ENCODE measurements at places on chromosomes 1 and 21.

- no peak for DNase-seq
Measured at GRCh38 chr1:111444031-111444430, 5.0 kb downstream of the WDR77 start.

GRCh38 chr21:31538816-31539215 lies 120.7 kb upstream of the SOD1 start:
- DNase-seq: no peak

- no peak for DNase-seq
Measured at GRCh38 chr1:117210831-117211261, at the start of gene VTCN1. VTCN1 (minus strand) TSS chr1:117210927; CDS start chr1:117210855, 72 bp downstream.

- no peak for DNase-seq
Measured at GRCh38 chr1:209431813-209432442, 151.6 kb upstream of the CAMK1G start.

DNA sequence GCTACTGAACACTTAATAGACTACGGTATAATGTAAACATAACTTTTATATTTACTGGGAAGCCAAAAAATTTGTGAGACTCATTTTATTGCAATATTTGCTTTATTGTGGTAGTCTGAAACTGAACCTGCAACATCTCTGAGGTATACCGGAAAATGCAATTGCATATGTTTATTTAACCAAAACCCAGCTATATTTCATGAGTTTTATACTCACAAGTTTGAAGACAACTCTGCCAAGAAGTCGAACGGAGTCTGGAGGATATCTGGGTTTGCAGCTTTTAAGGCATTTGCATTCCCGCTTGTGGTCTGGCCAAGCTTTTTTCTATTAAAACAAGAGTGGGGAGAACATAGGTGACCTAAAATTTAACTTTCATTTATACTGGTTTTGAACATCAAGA lies 171.9 kb downstream of the SMYD3 start:
- DNase-seq: no peak

DNA sequence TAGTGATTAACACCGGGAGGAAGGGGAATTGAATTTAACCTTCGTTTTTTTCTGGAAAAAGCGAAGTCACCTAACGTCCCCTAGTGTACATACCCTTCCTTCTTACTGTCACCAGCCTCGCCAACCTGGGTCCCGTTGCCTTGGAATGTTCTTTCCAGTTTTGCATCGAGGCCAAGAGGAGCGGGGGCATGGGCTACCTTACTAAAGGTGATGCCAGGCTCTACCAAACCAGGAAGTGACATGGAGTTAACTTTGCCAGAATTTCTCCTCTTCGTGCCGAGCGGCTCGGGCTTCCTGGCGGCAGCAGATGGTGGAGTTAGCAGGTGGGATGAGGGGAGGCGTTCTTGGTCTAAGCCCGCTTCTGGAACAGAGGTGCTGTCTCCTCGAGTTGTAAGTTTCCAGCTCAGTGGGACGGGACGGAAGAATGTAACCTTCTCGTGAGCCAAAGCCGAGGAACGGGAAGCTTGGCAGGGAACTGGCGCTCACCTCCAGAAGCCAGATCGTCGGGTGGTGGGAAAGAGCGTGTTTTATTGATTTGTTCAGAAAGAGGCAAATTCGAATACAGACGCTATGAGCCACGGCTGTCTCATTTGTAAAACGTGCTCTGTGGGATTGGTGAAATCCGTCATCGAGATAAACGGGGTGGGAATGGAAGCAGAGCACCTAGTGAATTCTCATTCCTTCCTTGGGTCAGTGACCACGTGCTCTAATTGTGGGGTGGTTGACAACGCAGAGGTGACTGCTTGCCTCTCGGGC lies 486 bp downstream of the NIPAL3 start:
- no peak for DNase-seq
